Stimulated activated CD4-positive, alpha-beta T cell treated with anti-CD3 and anti-CD28 coated beads, Interleukin-12 subunit alpha, Interleukin-12 subunit beta, amount 100 ng/mL, for 4 hours (primary cell): ENCODE measurements at places on chromosomes 3 and 15.
A peak's percentile ranks its signal among the peaks of the same experiment; 100 is the strongest.

- DNase-seq, result no peak
These were observed 23.0 kb downstream of the OIP5 start for GRCh38 chr15:41309226-41309905.

DNA sequence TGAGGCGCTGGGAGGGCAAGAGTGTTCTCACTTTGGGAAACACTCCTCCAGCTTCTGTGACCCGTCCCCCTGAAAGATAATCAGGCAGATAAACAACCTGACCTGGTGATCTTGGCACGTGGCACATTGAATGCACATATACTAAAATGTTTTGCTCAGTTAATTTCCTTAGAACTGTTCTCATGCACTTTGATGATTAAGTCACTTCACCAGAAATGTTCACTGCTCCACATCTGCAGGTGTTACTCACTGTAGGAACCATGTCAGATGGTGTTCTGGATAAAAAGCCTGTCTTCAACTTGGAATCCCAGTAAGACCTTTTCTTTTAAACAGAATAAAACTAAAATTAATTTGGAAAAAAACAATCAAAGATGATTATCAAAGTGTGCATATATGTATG lies 24.6 kb upstream of the NIPA2 start:
- no peak for DNase-seq

DNA sequence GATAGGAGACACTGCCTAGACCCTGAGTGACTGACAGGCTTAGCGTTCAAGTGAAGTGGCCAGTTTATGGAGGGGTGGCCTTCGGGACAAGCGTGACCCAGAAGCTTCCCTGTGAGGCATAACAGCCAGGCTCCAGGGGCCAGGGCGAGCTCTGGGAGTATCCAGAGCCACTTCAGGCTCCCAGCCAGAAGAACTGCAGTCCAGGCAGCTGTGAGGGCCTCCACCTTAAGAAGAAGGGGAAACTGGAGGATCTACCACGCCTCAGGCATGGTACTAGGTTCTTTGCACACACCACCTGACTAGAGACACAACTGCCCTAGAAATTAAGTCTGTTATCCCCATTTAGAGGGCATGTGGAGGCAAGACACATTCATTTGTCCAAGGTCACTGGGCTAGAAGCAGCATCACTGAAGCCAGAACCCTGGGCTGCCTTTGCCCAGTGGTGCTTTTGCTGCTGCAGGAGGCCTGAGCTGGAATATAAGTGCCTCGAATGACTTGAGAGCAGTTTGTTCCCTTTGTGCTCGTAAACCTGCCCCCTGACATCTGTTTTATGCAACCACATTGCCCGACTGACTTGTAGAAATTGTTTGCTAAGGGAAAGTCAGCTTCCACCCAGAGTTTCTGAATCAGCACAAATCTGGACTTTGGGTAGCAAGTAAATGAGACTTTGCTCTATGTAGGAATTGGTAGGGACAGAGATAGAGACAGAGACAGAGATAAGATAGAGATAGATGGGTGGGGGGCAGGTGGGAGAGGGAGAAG lies 23.3 kb downstream of the RASGRF1 start:
- DNase-seq, result no peak

GRCh38 chr3:18556001-18556408 lies 130.9 kb upstream of the SATB1 start:
- DNase-seq, result no peak

- DNase-seq, result peak; percentile 60
These were observed 44.8 kb upstream of the RNU6-1 start for GRCh38 chr15:67884514-67885174.

DNA sequence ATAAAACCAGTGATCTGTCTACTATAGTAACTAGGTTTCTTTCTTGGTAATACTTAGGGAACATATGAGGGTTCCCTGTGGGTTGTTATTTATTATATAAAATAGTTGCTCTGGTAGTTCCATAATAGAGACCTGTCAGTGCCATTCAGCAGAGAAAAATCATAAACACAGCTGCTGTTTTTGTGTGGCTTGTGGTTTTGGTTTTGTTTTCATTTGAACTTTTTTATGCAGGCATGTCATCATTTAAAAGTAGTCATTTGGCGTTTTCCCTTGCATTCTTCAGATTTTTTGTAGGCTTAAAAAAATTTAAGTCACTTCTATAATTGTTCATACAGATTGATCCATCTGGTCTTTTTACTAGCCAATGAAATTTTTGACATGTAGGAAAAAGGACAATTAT lies 47.9 kb downstream of the PIK3CA start:
- DNase-seq, result no peak

GRCh38 chr3:177751770-177752169 lies 554.5 kb upstream of the TBL1XR1 start:
- DNase-seq, result no peak

DNA sequence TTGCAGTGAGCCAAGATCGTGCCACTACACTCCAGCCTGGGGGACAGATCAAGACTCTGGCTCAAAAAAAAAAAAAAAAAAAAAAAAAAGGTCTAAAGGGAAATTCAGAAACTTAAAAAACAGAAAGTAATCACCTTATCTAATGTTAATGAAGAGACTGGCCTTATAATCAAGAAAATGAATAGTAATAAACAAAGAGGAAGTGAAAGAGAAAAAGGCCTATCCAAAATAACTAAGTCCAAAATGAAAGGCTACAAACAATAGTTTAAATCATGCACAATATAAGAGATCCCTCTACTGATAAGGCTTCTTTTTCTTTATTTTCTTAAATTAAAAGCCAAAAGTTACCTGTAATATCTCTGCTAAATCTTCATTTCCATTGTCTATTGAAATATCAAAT lies 37.1 kb upstream of the HDC start:
- DNase-seq, result no peak

- no peak for DNase-seq
These were observed 474.0 kb downstream of the EPHB1 start for GRCh38 chr3:135268941-135269532.

DNA sequence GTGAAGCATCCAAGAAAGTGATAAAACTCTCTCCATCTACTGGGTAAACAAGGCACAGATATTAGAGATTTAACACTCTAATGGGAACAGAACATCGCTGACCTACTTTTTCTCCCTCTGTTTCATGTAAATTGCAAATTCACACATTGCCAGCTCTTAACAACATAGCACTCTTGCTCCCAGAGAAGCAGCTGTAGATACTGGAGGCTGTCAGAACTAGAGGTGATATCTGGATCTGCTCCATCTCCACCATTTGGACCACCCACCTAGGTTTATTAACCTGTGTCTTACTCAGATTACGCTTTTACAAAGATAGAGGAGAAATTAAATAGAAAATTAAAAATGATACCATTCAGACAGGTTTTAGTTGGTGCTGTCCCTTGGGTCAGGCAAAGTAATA lies 289.1 kb upstream of the CRBN start:
- DNase-seq, result no peak

- no peak for DNase-seq
These were observed 18.7 kb downstream of the DNASE1L3 start for GRCh38 chr3:58192069-58192468.

GRCh38 chr3:183591881-183592521 lies 36.5 kb upstream of the KLHL6 start:
- no peak for DNase-seq

DNA sequence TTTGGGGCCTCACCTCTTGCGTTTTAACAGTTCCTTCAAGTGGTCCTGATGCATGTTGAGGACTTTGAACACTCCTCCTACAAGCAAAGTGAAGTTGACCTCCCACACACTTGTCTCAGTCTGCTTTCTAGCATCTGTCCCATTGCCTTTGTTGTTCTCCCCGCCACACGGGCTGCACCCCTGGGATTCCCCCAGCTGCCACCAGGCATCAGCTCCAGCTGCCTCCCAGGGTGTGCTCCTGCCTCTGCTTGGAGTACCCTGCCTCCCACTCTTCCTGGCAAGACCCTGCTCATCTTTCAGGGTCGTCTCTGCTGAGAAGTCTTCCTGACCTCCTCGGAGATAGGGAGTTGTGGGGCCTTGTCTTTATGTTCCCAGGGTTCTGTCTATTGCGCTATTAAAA lies 52.2 kb downstream of the IGF1R start:
- DNase-seq, result no peak

DNA sequence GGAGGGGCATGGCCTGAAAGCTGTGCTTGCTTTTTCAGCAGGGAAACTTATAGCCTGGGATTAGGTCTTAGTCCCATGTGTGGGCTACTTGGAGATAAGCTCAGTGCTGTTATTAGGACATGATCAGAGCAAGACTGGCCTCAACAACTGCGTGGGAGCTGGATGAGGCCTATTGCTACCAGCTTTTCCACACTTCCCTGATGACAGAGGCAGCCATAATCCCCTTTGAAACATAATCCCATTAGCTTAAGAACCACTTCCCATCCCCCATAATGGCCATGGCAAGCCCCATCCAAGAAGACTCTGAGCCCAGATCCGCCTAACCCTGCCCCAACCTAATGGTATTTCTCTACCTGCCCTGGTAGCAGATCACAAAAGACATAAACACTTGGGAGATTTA lies 26.6 kb upstream of the GK5 start:
- DNase-seq, result no peak
